ENCODE measurements at places on chromosomes 11 and 22.
A peak's percentile ranks its signal among the peaks of the same experiment; 100 is the strongest.

GRCh38 chr11:96097844-96098421 is 174.0 kb upstream of the MTMR2 start:
- DNase-seq = no peak

DNA sequence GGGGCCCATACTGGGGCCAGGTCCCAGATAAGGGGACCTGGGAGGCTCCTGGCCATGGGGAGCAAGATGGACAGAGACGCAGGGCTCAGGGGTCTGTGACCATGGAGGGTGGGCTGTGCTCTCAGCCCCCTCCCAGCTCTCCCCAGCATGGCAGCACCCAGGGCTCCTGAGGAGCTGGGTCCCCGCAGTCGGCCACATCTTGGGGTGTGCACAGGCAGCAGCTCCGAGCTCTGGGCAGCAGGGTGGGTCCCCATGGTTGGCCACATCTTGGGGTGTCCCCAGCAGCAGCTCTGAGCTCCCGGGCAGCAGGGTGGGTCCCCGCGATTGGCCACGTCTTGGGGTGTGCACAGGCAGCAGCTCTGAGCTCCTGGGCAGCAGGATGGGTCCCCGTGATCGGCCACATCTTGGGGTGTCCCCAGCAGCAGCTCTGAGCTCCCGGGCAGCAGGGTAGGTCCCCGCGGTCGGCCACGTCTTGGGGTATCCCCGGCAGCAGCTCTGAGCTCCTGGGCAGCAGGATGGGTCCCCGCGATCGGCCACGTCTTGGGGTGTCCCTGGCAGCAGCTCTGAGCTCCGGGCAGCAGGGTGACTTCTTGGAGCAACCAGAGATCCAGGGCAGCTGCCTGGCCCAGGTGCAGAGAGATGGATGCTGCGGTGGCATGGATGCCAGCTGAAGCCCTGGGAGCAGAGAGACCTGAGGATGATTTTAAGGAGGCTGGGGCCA is 18.3 kb upstream of the MUC5B start:
- DNase-seq = no peak

- DNase-seq = no peak
Measured at GRCh38 chr22:23517804-23518375, 62.2 kb downstream of the IGLL1 start.

DNA sequence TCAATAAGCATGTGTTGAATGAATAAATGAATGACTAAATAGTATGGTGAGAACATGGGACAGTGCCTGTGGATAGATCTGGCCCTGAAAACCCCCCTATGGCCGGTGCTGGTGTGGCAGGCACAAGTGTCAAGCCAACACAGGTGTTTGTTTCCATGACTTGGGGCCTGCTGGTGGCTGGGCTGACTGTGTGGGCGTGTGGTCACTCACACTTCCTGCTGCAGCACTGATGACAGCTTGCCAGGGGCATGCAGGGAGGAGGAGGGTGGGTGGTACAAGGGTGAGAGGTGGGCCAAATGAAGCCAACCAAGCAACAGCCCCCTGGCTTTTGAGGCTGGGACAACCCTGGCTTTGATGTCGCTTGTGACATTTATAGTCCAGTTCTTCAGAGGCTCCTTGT is 30.3 kb upstream of the ABCC8 start:
- DNase-seq = no peak

GRCh38 chr11:27717377-27717776 is 17.1 kb upstream of the BDNF start:
- DNase-seq = no peak

DNA sequence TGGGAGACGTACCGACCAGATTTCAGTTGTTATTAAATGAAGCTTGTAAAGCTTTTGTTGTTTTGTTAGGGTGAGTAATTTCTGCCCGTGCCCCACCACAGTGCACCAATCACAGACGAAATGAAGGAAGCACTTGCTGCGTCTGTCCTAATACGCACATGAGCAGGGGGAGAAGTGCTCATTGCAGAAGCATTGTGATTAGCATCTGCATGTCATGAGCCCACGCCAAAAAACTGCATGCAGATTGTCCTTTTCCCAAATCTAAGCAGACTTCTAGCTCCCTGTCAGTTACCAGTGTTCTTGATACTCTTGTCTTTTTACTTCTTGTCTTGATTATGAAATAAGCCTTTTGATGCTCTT is 15.5 kb downstream of the RBX1 start:
- no peak for DNase-seq

GRCh38 chr11:106765469-106766258 is 252.6 kb downstream of the GUCY1A2 start:
- DNase-seq = no peak

- DNase-seq = no peak
Measured at GRCh38 chr11:89346601-89347000, 144.6 kb downstream of the NOX4 start.

DNA sequence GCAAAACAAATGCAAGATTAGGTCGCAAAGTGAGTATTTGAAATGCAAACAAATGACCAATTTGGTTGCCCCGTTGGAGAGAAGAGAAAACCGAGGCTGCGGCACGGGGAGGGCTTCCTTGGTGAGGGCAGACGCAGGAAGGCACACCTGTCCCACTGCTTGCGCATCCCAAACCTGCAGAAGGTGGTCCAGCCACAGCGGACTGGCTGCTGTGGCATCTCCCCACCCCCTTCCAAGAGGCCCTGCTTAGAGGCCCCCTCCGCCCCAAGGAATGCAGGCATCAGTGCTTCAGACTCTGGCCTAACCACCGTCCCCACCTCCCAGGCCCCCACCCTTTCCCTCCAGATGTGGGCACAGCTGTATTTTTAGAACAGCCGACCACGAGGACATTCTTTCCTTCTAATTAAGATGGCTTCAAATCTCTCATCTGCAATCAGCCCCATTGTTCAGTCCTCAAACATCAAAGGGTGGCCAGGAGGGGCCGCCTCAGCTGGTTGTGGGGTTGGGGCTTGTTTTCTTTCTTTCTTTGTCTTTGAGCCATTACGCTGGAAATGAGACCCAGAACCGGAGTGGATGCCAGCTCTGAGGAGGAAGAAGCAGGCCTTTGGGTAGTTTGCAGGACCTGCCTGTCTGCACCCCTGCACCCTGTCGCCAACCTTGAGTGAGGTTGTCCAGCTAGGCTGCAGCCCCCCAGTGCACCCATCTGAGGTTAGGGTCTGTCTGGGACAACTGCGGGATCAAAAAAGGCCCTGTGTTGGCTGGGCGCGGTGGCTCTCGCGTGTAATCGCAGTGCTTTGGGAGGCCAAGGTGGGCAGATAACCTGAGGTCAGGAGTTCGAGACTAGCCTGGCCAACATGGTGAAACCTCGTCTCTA is 9.4 kb upstream of the DERL3 start:
- no peak for DNase-seq

DNA sequence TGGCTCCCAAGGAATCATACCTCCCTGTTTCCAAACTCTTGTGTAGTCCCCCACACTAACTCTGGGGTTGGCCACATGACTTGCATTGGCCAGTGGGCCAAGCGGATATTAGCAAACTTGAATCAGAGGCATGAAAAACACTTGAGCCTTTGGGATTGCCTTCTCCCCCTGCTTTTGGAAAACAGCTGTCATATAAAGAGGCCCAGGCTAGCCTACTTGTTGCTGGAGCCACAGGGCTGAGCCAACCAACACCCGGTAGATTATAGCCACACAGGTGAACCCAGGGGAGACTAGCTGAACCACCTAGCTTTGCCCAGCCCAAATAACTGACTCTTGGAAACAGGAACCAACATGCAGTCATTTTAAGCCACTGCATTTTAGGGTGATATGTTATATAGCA is 354.8 kb downstream of the TENM4 start:
- no peak for DNase-seq

GRCh38 chr11:12287009-12287373 is 90.4 kb upstream of the PARVA start:
- no peak for DNase-seq

DNA sequence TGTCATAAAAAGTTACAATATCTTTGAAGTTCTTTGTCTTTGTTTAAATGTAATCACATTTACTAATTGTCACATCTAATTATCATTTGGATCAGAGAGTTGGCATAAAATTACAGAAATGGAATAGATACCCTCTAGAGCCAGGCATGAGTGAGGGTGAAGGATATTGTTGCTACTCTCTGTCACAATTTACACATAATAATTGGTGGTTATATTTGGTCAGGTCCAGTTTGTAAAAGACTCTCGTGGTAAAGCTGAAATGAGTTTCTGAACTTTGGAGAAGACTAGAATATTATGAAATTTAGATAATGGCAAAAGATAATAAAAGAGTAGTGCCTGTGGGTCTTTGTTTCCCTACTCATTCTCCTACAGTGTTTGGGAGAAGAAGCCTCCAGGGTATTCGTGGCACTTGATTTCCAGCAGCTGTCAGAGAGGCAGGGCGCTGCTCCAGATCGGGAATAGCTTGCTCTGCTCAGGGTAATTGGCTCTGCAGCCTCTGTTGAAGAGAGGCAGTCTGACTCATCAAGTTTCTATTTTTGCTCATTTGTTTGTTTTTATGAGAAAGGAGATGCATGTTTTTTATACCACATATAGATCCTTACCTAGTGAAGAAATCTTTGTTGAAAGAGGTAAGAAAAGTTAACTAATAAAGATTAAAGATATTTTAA is 349.9 kb downstream of the CNTN5 start:
- DNase-seq = no peak

DNA sequence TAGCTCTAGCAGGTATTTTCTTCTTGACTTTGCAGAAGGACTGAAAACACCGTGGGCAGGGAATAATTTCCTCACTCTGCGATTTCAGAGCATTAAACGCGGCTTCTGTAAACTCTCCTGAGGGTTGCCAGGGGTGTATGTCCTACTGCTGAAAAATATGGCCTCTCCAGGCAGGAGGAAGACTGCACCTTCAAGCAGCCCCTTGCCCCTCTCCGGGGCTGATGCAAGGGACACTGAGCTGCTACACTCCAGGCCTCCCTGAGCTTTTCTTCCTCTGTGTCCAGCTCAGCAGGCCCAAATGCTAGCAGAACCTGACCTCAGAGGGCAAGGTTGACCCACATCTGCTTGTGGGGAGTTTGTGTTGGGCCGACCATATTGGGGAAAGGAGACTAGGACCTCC is 2.2 kb downstream of the CD6 start:
- DNase-seq = no peak

- DNase-seq = no peak
Measured at GRCh38 chr11:58391879-58392278, 14.8 kb downstream of the OR5B3 start.

- DNase-seq = no peak
Measured at GRCh38 chr11:45872651-45873356, 12.6 kb upstream of the MAPK8IP1 start.

- DNase-seq = no peak
Measured at GRCh38 chr11:75536786-75537641, 11.3 kb upstream of the GDPD5 start.

- DNase-seq = no peak
Measured at GRCh38 chr11:22343371-22344032, 5.3 kb downstream of the SLC17A6 start.

- DNase-seq = no peak
Measured at GRCh38 chr11:128804481-128804880, 62.6 kb downstream of the KCNJ1 start.

GRCh38 chr11:45141171-45141570 is 5.3 kb upstream of the PRDM11 start:
- no peak for DNase-seq

DNA sequence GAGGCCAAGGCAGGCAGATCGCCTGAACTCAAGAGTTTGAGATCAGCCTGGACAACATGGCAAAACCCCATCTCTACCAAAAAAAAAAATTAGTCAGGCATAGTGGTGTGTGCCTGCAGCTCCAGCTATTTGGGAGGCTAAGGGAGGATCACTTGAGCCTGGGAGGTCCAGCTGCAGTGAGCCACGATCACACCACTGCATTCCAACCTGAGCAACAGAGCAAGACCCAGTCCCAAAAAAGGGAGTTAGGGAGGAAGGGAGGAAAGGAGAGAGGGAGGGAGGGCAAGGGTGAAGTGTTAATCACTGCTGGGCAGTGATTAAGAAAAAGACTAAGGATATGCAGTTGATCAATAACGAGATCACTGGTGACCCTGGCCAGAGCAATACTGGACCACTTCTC is 56.0 kb upstream of the APOA1 start:
- DNase-seq = no peak

GRCh38 chr22:39936523-39937145 is 23.6 kb upstream of the TMA7B start:
- no peak for DNase-seq

DNA sequence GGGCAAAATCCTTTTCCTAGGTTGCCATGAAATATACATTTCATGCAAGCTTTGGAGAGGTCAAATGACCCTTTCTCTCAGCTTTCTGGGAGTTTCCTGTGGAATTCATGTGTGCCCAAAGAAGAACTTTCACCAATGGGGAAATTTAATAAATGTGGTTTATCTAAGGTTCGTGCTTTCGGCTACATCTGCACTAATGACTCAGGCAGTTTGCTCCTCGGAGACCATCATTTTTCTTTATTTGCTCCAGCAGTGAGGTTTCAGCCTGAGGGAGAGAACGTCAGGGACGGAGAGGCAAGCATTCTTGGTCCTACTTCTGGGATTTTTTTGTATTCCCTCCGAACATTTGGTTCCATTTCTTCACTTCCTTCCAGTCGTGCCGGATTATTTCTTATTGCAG is 85.2 kb downstream of the FLI1 start:
- no peak for DNase-seq

DNA sequence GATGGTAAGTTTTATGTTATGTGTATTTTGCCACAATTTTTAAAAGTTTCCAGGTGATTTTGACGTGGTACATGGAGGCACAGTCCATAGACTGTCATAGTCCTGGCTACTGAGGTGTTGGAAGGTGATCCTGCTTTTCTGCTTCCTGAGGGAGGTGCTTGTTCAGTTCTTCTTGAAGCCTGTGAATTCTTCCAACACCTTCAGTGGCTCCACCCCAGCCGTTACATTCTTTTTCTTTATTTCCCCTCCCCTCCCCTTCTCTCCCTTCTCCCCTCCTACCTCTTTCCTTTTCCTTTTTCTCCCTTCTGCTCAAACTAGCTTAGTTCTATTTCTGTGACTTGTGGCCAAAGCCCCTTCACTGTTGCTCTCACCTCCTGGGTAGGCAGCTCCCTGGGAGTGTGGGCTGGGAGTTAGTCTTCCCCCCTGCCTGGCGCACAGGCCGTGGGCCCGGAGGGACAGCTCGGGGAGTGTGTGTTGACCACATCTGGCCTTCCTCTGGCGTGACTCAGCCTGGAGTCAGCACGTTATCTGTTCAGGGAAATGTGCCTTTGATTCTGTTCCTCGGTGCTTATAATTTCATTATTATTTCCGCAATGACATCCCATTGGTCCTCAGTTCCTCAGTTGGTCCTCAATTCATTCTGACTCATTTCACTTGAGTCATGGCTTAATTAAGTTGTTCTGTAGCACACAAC is 566.2 kb downstream of the TBC1D22A start:
- DNase-seq = no peak

GRCh38 chr11:116885951-116886655 is 48.7 kb upstream of the APOA1 start:
- DNase-seq = no peak

- no peak for DNase-seq
Measured at GRCh38 chr11:104343578-104343977, 179.6 kb upstream of the PDGFD start.

GRCh38 chr11:47373876-47374719 is 4.2 kb downstream of the SPI1 start:
- peak; percentile 77 for DNase-seq
